ENCODE measurements at places on chromosomes 13 and 19.
A peak's percentile ranks its signal among the peaks of the same experiment; 100 is the strongest.

DNA sequence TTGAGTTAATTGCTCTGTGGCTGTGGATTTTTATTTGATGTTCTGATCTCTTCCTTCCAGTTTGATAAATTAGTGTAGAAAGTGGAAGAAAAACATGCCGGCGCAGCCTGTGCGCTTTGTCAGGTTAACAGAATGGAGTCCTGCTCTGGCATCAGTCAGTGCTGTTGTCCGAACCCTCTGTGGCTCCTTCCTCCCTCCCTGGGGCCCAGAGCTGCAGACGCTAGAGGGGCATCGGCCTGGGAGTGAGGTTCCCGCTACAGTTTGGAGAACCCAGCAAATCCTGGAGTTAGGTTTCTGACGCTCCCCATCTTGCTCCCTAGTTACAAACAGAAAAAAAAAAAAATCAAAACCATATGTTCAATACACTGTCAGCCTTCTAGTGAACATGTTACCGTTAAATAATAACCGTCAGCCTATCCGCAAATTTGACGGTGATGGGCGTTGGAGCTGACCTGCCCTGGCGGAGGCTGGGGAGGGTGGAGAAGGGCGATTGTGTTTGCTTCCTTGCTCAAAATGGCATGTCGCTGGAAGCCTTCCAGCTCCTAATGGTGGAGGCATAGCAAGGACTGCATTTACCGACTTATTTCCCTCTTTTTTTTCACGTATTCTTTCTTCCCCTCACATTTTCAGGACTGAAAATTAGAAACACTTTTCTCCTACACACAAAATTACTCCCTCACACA, 13.6 kb downstream of the MBNL2 start:
- no peak for DNase-seq
- H3K27me3 ChIP-seq = no peaks in the 10 kb centered on the region
- no peaks in the 10 kb centered on the region for H3K36me3 ChIP-seq
- H3K27ac ChIP-seq = peak overlapping the region; percentile 44
- peaks cover 93% of the 10 kb centered on the region for H3K4me1 ChIP-seq

DNA sequence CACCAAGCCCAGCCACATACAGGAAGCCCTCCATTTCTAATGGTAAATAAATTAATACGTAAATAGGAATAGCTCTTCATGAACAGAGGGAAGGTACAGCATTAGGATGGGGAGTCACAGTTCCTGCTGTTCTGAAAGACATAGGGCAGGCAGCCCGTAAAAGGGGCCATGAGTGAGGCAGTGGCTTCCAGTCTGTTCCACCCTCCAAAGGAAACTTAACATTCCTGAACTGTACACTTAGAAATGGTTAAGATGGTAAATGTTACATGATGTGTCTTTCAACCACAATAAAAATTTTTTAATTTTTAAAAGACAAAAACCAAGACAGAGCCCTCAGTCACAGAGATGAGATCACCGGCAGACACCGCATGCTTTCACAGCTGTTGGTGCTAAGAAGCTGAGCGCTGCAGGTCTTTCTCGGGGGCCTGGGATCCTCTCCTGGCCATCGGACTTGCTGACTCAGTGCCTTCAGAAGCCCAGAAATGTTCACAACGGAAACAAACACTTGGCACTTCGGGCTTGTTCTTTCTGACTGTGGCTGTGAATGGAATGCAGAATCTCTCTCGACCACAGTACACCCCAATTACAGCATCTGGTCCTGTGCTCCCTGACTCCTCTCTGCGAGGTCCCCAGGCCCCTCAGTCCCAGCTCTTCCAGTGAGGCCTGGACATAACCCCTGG, 36.4 kb downstream of the EPS15L1 start:
- H3K4me3 ChIP-seq = no peak overlapping the region
- H3K27ac ChIP-seq = peak overlapping the region; percentile 87
- no peaks in the 10 kb centered on the region for H3K36me3 ChIP-seq
- DNase-seq = peak; percentile 66

- no peak for DNase-seq
- H3K4me1 ChIP-seq = peaks cover 54% of the 10 kb centered on the region
- H3K27me3 ChIP-seq = no peaks in the 10 kb centered on the region
- peak overlapping the region; percentile 65 for H3K27ac ChIP-seq
- H3K36me3 ChIP-seq = no peaks in the 10 kb centered on the region
These were observed 10.3 kb downstream of the AKT2 start for GRCh38 chr19:40274585-40275544.

DNA sequence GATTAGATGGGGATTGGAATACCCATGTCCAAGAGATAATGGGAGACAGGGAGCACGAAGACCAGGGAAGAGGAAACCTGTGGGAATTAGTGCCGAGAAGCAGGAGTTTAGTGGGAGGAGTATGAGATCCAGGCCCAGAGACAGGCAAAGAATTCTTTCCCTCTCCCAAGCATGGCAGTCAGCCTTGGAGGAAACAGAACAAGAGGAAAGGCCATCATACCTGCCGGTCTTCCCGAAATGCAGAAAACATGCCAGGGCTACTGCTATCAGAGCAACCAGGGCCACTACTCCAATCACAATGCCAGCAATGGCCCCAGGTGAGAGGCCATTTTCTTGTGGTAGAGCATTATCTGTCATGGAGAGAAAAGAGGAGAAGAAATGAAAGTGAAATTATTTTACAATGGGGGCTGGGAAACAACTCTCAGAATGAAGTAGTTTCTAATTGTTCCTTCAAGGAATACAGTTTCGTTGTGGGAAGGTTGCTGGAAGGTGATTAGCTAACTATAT, 16.1 kb downstream of the CEACAM1 start:
- no peaks in the 10 kb centered on the region for H3K36me3 ChIP-seq
- H3K4me1 ChIP-seq = no peaks in the 10 kb centered on the region
- no peak overlapping the region for H3K27ac ChIP-seq
- no peak for DNase-seq

- no peak for DNase-seq
- no peak overlapping the region for H3K4me3 ChIP-seq
These were observed 2.1 kb upstream of the ZNF224 start for GRCh38 chr19:44092108-44092507.

DNA sequence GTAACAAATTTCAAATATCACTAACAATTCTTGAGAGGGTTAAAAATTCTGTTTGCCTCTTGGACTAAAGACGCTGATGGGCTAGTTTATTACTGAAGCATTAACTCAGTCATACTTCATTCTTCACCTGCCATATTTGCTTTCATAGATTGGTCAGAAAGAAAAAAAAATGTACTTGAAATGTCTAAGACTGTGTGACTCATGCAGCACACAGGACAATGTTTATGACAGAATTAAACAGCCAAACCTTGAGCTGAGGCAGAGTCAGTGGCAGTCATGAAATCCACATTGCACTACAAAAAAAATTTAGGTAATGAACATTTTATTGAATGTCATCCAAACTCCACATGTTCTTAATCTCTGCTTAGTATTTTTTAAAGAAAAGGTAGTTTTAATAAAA, 135.6 kb downstream of the PRR20E start:
- H3K4me1 ChIP-seq = no peaks in the 10 kb centered on the region
- H3K27me3 ChIP-seq = no peaks in the 10 kb centered on the region
- no peak overlapping the region for H3K4me3 ChIP-seq
- H3K27ac ChIP-seq = no peak overlapping the region
- no peak for DNase-seq
- H3K36me3 ChIP-seq = no peaks in the 10 kb centered on the region

- H3K27me3 ChIP-seq = no peaks in the 10 kb centered on the region
- no peaks in the 10 kb centered on the region for H3K36me3 ChIP-seq
- H3K4me1 ChIP-seq = no peaks in the 10 kb centered on the region
These were observed 216.4 kb downstream of the DLEU7 start for GRCh38 chr13:50627111-50627510.

DNA sequence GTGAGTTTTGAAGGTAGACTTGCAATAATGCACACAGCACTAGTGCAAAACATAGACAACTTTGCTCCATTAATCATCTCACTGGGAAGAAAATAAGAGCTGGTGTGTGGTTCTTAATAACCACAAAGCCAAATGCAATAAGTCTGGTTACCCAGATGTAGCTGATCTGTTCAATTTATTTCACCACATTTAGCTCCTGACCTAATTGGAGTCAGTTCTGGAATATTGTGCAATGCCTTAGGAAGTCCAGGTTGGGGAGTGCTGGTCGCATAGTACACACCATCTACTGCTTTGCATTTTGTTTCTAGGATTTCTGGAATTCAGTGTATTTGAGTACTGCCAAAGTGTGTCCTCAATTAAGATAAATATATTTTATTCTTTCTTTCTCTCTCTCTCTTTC, 483.3 kb upstream of the SPRY2 start:
- peak overlapping the region; percentile 7 for H3K4me3 ChIP-seq
- H3K4me1 ChIP-seq = no peaks in the 10 kb centered on the region

DNA sequence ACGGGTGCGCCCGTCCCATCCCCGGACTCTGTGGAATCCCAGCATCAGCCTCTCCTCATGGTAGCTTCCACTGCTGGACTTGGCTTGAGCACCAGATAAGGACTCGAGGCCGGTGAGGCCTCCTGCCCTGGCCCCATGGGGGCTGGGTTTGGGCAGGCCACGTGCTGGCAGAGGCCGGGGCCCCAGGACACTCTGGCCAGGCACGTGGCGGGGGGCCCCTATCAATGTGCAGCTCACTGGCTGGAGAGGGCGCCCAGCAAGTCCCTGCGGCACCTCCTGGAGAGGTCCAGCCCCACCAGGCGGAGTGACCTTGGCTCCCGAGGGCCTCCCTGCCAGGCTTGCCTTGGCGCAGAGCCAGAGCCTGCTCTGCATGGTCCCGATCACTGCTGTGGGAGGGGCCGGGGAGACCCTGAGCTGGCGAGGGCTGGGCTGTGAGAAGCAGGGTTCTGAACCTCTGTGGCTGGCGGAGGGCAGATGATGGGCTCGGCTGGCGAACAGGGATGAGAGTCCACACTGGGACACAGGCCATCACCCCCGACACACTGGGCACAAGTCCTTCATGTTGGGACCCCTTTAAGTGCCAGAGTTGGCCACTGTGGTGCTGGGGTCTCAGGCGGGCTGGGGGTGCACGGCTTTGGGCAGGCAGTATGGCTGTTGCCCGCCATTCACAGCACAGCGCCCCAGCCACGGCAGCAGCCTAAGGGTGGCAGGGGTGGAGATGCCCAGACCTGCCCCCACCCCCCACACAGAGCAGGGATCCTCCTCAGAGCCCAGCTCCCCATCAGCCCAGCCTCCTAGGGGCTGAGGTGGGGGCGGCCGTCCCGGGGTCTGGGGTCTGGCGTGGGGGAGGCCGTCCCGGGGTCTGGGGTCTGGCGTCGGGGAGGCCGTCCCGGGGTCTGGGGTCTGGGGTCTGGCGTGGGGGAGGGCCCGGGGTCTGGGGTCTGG, 19.1 kb downstream of the CEBPG start:
- H3K27ac ChIP-seq = no peak overlapping the region
- no peak for DNase-seq
- H3K4me1 ChIP-seq = peaks cover 75% of the 10 kb centered on the region
- no peak overlapping the region for H3K4me3 ChIP-seq
- H3K36me3 ChIP-seq = no peaks in the 10 kb centered on the region

- H3K4me1 ChIP-seq = no peaks in the 10 kb centered on the region
- no peak overlapping the region for H3K27ac ChIP-seq
- no peak overlapping the region for H3K4me3 ChIP-seq
- peaks cover 29% of the 10 kb centered on the region for H3K36me3 ChIP-seq
These were observed 19.0 kb downstream of the CCDC8 start for GRCh38 chr19:46394402-46394797.

DNA sequence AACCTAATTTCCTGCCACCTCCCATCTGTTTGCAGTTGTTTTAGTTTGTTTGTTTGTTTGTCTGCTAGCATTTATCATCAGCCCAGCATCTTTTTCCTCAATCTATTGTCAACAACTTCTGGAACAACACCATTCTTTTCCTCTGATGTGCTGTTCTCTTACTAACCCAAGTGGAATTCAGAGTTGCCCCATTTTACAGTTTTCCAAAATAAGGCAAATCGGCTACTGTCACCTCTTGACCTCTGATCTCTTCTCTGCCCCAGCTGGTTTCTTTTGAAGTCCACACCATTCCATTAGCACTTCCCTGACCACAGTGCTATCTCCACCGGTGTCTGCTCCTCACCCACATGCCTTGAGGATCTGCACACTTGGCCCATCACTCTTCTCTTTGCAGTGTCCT, 102.4 kb downstream of the EFNB2 start:
- no peaks in the 10 kb centered on the region for H3K36me3 ChIP-seq
- no peak for DNase-seq
- no peaks in the 10 kb centered on the region for H3K27me3 ChIP-seq
- no peak overlapping the region for H3K27ac ChIP-seq
- H3K4me1 ChIP-seq = no peaks in the 10 kb centered on the region

DNA sequence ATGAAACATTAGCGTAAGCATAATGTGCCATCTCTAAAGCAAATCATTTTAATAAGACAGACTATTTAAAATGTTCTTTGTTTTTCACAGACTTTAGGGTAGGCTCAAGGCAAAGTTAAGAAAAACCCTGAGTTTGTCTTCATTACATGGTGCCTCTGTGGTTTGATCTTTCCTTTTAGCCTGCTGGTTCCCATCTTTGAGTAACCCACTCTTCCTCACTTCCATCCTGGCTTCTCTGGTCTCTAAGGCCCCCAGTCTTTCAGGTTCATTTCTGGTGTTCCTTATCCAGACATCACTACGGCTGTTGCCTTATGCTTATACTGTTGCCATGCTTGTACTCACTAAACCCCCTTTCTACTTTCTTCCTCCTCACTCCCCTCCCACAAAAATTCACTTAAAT, 38.4 kb downstream of the DACH1 start:
- no peak overlapping the region for H3K27ac ChIP-seq
- no peaks in the 10 kb centered on the region for H3K36me3 ChIP-seq
- H3K4me3 ChIP-seq = no peak overlapping the region
- no peaks in the 10 kb centered on the region for H3K4me1 ChIP-seq
- H3K27me3 ChIP-seq = no peaks in the 10 kb centered on the region
- DNase-seq = no peak

- no peak for DNase-seq
- no peak overlapping the region for H3K4me3 ChIP-seq
- peaks cover 22% of the 10 kb centered on the region for H3K4me1 ChIP-seq
These were observed 157.5 kb downstream of the DLEU7 start for GRCh38 chr13:50685956-50686355.

DNA sequence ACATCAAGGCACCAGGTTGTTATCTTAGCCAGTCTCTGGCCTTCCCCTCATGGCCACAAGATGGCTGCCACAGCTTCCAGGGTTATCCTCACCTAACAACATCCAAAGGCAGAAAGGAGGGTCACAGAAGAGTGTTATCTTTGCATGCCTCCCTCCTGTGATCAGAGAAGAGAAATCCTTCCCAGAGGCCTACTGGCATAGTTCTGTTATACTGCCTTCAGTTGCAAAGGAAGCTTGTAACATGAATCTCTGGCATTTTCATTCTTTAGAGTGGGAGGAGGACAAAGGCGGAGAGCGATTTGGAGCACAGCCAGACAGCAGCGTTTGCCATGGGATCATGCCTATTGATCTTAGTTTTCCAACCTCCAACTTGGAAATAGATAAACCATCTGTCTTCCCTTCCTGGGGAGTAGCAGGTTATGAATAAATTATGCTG, 135.7 kb downstream of the DNAJC15 start:
- DNase-seq = no peak
- H3K4me3 ChIP-seq = no peak overlapping the region
- H3K27ac ChIP-seq = no peak overlapping the region

DNA sequence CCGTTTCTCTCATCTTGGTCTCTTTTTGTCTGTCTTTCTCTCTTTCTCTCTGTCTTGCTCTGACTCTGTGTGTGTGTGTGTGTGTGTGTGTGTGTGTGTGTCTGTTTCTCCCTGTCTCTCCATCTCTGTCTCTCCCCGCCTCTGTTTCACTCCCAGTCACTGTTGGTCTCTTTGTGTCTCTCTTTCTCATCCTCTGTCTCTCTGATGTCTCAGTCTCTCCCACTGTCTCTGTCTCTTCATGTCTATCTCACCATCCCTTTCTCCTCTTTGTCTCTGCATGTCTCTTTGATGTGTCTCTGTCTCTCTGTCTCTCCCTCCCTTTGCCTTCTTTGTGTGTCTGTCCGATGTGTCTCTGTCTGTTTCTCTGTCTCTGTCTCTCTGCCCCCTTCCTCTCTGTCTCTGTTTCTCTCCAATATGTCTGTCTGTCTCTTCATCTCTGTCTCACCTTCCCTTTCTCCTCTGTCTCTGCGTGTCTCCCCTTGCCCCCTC, 2.5 kb downstream of the NFIC start:
- peak overlapping the region; percentile 97 for H3K4me3 ChIP-seq
- DNase-seq = no peak
- H3K36me3 ChIP-seq = no peaks in the 10 kb centered on the region
- peaks cover 38% of the 10 kb centered on the region for H3K4me1 ChIP-seq
